ENCODE measurements at places on chromosomes 4 and X.

DNA sequence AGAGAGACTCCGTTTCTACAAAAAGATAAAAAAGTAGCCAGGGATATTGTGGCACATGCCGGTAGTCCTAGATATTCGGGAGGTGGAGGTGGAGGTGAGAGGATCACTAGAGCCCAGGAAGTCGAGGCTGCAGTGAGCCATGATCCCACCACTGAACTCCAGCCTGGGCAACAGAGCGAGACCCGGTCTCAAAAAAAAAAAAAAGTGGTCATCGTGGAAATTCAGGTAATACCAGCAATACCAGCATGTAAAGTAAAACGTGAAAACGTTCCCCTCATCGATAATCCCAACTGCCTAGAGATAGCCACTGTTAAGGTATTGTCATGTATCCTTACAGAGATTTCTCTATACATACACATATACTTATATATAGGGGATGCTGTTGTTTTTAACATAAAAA lies 1.5 kb downstream of the MAGT1 start:
- DNase-seq, result no peak

- DNase-seq, result no peak
Measured at GRCh38 chrX:1481636-1482529, 29.2 kb upstream of the ASMTL start.

DNA sequence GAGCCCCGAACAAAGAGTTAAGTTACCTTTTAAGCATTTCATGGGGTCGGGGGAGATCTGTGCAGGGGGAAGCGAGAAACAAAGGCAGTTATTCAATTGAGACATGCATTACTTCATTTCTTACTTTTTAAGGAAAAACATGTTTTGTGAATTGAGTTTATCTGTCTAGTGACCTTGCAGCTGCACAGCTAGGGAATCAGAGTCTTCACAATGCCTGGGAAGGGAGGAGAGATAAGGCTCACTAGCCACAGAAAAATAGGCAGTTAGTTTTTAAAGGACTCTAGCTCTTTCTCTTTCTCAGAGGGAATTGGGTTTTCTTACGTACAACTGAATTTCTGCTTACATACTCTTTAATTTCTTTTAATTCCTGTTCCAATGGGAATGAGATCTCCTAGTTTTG lies 26.2 kb upstream of the ZBTB33 start:
- DNase-seq, result no peak

DNA sequence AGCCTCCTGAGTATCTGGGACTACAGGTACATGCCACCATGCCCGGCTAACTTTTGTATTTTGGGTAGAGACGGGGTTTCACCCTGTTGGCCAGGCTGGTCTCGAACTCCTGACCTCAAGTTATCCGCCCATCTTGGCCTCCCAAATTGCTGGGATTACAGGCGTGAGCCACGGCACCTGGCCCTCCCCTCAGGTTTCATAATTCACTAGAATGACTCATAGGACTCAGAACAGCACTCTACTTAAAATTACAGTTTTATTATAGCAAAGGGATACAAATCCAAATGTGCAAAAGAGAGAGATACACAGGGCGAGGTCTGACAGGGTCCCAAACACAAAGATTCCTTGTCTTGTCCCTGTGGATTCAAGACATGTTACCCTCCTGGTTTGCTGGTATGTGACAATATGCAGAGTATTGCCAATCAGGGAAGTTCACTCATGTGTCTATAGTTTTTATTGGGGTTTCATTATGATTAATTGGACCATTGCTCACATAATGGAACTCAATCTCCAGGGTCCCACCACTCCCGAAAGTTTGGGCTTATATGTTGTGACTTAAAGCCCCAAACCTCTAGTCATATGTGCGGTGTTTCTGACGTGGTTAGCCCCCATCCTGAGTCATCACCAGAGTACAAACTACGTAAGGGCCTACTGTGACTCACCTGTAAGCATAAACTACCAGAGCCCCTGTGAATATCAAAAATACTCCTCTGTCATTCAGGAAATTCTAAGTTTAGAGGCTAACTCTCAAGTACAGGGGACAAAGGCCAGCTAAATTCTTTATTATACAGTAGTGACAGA lies 5.2 kb downstream of the YIPF6 start:
- no peak for DNase-seq

DNA sequence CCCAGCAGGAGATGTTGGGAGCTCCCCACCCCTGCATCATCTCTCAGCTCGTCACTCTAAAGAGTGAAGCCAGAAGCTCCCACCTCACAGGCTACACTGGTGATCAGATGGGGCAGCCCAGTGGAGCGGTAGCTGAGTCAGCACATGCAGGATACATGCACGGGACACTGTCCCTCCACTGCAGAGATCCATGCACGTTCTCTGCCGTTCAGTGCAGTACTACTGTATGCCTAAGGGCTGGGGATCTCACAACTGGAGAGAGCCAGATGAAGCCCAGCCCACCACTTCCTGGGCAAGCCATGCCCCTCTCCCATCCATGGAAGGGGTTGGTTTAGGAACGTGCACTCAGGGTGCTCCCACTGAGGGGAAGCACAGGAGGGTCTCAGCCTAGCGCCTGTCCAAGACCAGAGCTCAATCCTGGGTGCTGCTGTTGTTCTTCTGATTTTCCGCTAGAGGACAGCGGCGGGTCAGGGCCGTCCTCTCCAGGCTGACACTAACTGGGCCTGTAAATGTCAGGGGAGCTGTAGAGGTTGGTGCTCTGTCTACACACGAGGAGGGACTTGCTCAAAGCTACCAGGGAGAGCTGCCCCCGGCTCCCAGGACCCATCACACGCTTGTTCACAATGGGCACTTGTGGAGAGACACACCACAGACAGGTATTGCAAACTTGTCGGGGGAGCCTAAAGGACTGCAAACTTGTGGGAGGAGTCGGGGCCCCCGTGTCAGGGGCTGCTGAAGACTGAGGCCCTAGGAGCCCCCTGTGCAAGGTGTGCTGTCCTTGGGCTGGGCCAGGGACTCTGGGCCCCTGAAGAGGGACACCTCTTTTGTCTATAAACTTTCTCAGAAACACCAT lies 18.2 kb upstream of the ABLIM2 start:
- peak; percentile 16 for DNase-seq

DNA sequence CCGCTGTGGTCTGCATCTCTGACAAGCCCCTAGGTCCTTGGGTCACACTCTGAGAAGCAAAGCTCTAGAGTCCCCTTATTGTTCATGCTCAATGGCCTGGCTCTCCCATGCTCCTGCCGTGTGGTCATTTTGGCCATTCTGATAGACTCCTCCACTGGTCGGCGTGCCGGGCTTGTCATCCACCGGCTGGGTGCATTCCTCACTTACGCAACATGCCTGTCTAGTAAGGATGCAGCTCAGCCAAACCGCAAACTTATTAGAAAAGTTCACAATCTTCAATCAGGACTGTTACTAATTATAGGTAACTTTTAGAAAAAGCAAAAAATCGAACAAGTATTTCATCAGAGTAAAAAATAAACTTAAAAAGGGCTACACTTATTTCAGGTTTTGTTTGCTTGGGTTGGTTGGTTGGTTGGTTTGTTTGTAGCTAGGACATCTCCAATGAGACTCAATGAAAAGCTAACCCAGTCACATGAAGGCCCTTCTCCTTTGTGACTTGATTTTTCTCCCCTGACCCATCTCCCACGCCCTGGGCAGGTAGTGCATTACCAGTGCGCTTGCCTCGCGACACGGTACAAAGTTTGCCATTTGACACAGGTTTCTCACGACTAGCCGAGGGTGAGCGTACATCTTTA lies 41.0 kb downstream of the IRF2 start:
- DNase-seq, result no peak

DNA sequence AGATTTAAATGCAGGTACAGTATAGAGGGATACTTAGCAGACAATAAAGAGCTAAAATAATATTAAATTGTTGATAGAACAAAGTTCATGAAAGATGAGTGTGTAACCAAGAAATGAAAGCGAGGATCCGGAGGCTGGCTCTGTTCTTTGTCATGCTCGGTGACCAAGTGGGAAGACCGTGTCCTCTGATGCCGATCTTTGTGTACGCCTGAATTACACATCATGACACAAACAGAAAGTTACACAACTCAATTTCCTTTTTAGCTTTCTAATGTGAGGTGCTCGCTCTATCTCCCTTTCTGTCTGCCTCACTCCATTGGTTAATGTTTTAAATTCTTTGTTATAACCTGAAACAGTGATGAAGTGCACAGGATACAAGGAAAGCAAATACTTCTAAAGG lies 114.8 kb upstream of the NEIL3 start:
- DNase-seq, result no peak

- no peak for DNase-seq
Measured at GRCh38 chrX:154091678-154092077, 5.8 kb downstream of the MECP2 start.

- DNase-seq, result no peak
Measured at GRCh38 chrX:134013524-134013923, 28.1 kb upstream of the GPC3 start.

- no peak for DNase-seq
Measured at GRCh38 chrX:10972706-10973105, 138.4 kb upstream of the HCCS start.

DNA sequence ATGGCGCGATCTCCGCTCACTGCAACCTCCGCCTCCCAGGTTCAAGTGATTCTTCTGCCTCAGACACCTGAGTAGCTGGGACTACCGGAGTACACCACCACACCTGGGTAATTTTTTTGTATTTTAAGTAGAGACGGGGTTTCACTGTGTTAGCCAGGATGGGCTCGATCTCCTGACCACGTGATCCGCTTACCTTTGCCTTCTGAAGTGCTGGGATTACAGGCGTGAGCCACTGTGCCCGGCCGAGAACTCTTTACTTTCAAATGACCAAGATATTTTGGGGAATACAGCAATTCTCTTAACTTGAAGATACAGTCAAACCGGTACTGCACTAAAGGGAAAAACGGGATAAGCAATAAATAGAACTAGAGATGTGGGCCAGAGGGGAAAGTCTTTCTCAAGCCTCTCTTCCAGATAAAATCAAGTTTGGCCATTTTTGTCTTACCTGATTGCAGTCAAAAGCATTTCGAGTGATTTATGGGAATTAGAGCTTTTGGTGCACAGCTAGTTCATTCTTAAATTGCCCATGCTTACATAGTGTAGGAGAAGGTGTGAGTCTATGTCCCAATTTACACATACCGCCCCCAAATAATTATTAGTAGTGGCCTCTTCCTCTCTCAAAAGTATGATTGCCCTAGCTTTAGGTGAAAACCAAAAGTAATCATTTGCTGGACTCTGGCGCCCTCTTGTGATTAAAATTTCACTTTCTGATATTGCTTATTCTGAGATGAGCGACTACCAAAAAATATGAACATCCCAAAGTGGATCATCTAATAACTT lies 53.2 kb upstream of the ABCG2 start:
- DNase-seq, result no peak

- no peak for DNase-seq
Measured at GRCh38 chr4:7241597-7242125, 49.3 kb downstream of the SORCS2 start.

DNA sequence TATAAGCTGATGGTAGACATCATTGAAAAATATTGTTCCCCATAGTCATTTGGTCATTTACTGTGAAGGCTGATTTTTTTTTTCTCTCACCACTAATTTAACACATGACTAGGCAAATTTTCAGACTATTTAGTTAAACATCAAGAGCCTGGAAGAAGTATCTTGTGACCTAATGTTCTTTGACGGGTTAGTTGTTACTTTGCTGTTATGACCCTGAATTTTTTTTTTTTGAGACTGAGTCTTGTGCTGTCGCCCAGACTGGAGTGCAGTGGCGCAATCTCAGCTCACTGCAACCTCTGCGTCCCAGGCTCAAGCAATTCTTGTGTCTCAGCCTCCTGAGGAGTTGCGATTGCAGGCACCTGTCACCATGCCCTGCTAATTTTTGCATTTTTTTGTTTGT lies 67.0 kb downstream of the HPF1 start:
- no peak for DNase-seq

- no peak for DNase-seq
Measured at GRCh38 chr4:111957997-111958396, 187.3 kb upstream of the FAM241A start.

DNA sequence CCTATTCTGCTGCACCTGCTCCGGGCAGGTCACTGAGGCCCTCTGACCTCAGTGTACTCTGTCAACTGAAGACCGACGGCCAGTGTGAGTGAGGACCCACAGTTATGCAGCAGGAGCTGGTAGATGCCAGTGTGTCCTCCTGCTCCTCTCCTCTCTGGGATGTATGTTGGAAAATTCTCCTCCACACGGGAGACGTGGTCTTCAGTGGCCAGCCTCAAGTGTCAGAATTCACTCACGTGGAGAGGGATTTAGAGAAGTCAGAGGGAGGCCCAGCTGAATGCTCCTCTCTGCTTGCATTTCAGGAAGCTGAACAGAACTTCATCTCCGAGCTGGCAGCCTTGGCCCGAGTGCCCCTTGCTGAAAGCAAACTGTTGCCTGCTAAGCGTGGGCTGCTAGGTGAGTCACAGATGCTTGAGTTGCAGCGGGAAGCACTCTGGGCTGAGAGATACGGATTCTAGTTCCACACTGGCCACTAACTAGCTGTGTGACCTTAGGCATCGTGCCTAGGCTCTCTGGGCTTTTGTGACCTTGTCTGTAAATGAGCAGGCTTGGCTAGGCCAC lies 83.6 kb downstream of the CRMP1 start:
- DNase-seq, result no peak

- DNase-seq, result no peak
Measured at GRCh38 chr4:93719552-93719951, 109.0 kb upstream of the ATOH1 start.

- no peak for DNase-seq
Measured at GRCh38 chr4:13918110-13918509, 290.6 kb upstream of the BOD1L1 start.

DNA sequence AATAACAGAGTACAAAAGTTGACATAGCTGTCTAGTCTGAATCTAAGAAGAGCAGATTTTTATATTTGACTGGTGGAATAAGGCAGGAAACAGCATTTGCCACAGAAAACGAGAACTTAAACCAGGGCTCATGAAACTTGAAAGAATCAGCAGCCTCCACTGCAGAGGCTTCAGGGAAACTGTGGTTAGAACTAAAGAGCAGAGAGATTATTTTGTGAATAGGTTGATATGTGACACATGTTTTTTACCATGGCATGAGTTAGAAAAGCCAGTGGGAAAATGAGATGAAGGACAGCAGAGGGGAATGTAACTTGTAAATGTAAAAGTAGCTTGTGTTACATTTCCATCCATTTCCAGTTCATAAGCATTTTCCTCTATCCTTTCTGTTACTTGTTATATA lies 63.7 kb upstream of the CAMK2D start:
- DNase-seq, result no peak

- no peak for DNase-seq
Measured at GRCh38 chr4:31088600-31089230, 368.5 kb downstream of the PCDH7 start.

DNA sequence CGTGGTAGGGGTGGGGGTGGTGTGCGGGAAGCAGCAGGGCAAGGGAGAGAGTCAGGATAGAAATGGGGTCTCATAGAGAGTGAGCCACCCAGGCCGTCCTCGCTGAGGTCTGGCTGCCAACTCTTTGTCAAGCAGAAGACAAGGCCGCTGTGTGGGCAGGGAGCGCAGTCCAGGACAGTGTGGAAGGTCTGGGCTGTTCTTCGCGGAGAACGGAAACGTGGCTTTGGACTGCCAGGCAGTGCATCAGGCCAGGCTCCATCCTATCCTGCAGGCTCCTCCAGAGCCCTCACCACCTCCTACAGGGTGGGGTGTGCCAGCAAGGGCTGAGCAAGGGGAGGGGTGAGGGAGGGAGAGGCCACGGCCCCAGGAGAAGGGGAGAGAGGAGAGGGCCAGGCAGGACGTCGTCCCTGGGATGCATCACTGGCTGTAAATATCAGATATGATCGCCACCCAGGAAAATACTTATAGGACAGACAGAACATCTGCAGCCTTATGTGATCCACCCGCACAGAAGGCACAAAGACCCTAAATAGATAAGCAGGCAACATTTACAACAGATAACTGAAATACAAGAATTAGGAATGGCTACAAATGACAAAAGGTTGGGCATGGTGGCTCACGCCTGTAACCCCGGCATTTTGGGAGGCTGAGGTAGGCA lies 85.3 kb downstream of the ABLIM2 start:
- no peak for DNase-seq

GRCh38 chr4:114005569-114006442 lies 26.4 kb upstream of the ARSJ start:
- no peak for DNase-seq
